Stimulated activated CD4-positive, alpha-beta T cell treated with anti-CD3 and anti-CD28 coated beads, Interleukin-4, amount 100 ng/mL, for 4 hours (primary cell): ENCODE measurements at places on chromosomes 2 and 18.

DNA sequence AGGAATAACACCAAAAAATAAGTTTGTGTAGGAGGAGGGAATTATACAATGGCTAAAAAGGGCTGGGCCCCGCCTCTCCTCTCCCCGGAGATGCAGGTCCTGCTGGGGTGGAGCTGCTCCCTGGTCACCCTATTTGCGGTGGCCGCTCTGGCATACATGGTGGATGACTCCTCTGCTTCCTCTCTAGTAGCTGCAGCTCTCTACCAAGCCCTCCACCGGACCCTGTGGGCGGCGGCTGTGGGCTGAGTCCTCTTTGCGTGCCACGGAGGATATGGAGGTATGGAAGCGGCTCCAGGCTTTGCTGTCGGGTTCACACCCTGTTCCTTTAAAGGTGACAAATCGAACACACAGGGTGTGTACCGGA, 77.1 kb upstream of the SEC11C start:
- no peak for DNase-seq

- no peak for DNase-seq
These were observed 558.9 kb upstream of the PKDCC start for GRCh38 chr2:41488888-41489287.

GRCh38 chr18:36183987-36184386, 3.3 kb upstream of the MOCOS start:
- DNase-seq: no peak

DNA sequence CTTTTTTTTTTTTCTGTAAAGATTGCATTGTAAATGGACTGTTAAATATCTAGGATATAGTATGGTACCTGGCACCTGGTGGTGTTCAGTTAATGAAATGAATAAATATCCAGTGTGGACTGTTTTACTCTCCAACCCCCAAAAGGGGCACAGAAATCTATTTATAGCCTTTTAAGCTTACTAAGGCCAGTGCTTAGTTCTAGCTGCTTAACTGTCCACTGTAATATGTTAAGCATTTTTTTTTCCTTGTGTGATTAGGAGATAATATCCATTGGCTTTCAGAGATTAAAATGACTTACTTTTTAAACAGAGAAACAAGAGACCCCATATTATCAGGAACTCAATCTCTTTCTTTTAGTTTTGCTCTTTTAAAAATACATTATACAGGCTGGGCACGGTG, 84.4 kb downstream of the ZNF532 start:
- DNase-seq: no peak

DNA sequence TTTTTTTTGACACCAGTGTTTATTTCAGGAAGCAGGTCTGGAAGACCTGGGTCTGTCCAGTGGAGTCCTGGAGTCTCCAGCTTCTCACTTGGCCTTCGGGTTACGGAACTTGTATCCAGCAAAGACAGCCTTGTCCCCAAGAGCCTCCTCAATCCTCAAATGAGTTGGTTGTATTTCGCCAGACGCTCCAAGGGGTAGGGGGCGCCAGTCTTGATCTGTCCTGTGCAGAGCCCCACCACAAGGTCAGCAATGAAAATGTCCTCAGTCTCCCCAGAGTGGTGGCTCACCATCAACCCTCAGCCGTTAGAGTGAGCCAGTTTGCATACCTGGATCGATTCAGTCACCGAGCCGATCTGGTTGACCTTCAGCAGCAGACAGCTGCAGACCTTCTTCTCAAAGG, 21.9 kb downstream of the ASXL2 start:
- DNase-seq: no peak

GRCh38 chr2:74026687-74027241, 42.1 kb downstream of the TET3 start:
- DNase-seq: no peak

DNA sequence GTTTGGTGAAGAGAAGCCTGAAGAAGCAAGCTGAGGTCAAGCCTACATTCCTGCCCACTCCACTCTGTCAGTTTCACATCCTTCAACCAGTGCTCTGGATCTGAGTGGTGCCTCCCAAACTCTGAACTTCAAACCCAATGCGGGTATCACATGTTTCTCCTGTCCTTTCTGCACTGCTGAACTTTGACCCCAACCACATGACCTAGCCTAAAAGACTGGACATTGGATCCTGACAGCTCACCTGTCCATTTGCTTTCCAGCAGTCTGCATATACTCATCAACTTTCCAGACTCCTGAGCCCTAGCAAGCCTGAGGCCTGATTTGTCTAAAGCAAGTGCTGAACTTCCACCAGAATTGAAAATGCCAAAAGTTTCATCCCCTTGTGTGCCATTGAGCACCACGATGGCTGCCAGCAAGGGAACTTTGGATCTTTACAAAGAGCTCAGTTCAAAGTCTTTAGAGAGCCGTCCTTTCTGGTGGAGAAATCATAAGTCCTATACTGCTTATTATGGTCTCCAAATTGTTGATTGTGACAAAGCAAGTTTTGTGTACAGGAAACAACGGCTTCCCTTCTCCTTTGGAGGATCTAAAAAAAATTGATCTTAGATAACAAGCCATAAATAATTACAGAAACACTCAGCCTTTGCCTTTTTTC, 37.6 kb upstream of the ITGA6 start:
- no peak for DNase-seq

DNA sequence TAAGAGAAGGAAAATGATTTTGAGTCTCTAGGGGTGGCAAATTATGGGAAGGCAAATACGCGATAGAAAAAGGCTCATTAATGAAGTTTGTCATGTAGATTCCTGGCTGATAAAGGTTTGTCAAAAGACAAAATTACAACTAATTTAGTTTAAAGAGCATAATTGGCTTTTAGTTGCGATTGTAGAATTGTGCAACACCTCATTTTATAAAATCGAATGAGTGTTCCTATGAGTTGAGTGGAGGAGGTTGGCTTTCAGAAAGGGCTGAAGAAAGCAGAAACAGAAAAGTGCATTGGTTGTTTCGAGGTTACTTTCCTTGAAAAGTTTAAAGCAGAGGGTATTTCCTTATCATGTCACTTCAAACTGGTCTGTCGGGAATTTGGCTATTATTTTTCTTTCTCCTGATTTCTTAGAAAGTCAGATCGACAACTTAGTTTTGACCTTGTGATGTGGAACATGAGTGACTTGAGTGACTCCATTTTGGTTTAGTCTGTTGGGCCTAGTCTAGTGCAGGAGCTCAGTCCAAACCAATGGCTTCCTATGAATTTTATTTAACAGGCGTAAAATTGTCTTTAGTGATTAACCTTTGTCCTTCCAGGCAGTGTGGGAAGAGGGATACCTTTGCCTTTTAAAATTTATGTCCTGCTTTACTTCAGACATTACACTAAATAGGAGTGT, 2.2 kb upstream of the PCYOX1 start:
- DNase-seq: no peak

DNA sequence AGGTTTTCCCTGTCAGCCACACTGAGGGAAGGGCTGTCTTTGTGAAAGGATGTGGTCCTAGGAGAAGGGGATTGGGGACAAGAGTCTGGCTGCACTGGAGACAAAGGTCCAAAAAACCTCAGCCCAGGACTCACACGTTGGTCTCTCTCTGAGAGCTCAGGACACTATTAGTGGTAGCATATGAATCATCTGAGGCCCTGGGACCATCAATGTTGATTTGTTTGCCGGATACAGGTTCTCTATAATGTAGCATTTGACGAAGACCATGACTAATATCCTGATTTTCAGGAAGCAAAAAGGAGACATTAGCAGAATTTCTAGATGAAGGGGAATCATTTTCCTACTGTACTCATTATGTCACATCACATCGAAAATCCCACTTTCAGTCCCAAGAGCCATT, 22.2 kb upstream of the DNAH6 start:
- no peak for DNase-seq

- DNase-seq: no peak
These were observed 254.0 kb upstream of the POU3F3 start for GRCh38 chr2:104599787-104600510.

DNA sequence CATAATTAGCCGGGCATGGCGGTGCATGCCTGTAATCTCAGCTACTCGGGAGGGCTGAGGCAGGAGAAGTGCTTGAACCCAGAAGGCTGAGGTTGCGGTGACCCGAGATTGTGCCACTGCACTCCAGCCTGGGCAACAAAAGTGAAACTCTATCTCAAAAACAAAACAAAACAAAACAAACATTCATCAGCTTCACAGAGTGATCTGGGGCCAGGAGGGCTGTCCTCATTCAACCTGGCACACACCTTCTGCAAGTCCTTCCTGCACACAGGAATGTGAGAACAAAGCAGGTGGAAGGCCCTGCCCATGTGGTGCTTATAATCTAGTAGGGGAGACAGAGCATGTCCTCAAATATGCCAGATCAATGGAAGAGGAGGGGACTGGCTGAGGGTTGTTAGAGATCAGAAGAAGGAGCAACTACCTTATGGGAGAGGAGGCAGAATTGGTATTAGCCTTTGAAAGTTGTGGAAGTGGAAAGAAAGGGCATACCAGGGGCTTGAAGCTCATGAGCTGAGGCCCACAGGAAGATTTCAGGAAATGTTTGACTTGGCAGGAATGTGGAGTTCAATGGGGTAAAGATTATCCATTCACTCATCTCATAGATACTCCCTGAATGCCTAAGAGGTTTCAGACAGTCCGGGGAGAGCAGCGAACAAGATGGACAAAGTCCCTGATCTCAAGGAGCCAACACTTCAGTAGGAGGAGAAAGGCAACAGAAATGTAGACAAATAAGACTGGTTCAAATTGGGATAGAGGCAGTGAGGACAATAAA, 155.3 kb upstream of the SIX3 start:
- DNase-seq: no peak

GRCh38 chr2:120832296-120833070, 96.8 kb downstream of the GLI2 start:
- no peak for DNase-seq

- no peak for DNase-seq
These were observed 20.1 kb upstream of the COL6A3 start for GRCh38 chr2:237433920-237434676.

DNA sequence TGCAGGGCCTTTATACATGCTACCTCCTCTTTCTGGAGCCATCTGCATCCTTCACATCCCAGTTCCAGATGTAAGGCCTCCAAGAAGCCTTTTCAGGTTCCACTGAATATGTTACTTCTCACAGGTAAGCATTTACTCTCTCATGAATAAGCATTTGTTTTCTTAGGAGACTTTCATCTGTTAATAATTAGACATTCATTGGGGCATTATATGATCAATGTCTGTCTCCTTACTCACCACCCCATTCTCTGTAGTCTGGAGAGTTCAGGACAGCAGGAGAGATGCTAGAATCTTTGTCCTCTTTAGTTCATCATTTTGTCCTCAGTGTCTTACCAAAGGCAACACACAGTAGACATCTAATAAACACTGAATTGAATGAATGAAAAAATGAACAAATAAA, 185.7 kb downstream of the NCKAP5 start:
- no peak for DNase-seq

DNA sequence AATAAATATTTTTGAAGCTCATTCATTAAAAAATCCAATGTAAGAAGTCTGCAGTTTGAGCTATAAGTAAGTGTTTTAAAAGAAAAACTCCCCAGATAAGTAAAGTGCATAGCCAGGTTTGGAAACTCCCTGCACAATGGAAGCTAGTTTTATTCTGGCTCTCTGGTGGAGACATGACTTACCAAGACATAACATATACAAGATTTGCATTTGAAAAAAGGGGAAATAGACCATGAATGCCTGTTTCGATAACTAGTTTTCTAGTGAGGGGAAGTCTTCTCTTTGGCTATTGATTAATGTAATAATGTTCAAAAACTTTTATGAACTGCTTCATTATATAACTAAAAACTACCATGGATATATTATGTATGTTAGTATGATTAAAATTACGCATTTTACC, 435.2 kb downstream of the ARHGAP15 start:
- DNase-seq: no peak

- DNase-seq: no peak
These were observed 93.5 kb upstream of the ITGB6 start for GRCh38 chr2:160293391-160294091.

- DNase-seq: no peak
These were observed 304.4 kb upstream of the ZC3H15 start for GRCh38 chr2:186181625-186182024.

- DNase-seq: no peak
These were observed 75.6 kb downstream of the ATL2 start for GRCh38 chr2:38301340-38301968.

DNA sequence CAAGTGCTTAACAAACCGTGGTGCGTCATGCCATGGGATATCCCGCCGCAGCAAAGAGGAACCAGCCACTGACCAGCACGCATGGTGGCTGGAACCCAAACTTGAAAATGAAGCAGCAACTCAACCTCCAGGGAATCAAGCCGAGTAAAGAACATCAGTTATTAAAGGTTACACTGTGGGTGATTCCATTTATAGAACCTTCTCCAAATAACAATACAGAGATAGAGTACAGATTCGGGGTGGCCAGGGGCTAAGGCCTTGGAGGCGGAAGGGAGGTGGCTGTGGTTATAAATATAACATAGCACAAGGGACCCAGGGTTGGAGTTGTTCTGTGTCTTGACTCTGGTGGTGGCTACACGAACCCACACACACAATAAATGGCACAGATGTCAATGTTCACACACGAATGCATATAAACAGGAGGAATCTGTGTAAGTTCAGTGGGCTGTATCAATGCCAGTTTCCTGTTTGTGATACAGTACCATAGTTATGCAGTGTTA, 123.1 kb downstream of the EIPR1 start:
- no peak for DNase-seq

GRCh38 chr2:128380961-128381938, 62.6 kb upstream of the HS6ST1 start:
- DNase-seq: no peak

GRCh38 chr18:55462652-55463051, 125.3 kb downstream of the TCF4 start:
- DNase-seq: no peak

DNA sequence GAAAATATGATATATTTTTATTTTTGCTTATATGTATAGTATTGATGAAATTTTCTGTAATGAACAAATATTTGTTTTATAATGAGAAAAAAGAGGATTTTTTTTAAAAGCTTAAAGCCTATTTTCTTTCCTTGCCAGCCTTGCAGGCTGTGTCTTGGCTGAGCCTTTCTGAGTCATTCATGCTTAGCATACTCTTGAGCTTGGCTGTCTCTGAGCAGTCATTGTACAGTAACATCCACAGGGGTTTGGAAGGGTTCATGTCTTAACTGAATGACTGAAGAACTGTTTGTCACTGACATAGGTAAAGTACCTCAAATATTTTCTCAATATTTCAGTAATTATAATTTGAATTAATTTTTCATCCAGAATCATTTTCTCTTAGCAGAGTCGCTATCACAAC, 49.3 kb downstream of the GPR39 start:
- no peak for DNase-seq

GRCh38 chr2:2324565-2325101, 6.4 kb downstream of the MYT1L start:
- DNase-seq: no peak

DNA sequence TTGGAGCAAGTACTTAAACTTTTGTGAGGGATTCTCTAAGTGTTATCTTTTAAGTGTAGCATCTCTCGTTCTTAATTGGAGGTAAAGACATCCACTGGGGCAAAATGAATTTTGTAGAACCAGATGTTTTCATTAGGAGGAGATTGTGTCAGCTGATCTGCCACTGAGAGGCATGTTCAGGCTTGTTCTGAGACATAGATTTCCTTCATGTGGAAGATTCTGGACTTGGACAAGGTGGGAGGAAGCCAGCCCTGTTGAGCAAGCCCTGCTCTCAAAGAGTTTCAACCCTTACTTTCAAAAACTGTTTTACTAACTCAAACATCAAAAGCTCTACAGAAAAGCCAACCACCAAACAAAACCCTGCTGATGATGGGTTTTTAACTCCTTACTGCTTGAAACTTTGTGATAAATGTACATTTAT, 6.5 kb downstream of the MAP4K4 start:
- DNase-seq: no peak

- no peak for DNase-seq
These were observed 302.8 kb downstream of the PTGR3 start for GRCh38 chr18:74906184-74906583.
